AG04450 (cell line): ENCODE measurements at places on chromosomes 13 and 19.

GRCh38 chr13:27130223-27130978 lies 41.2 kb downstream of the USP12 start:
- no peak for DNase-seq

- DNase-seq, result no peak
Measured at GRCh38 chr13:52851137-52851962, 2.9 kb upstream of the PCDH8 start.

DNA sequence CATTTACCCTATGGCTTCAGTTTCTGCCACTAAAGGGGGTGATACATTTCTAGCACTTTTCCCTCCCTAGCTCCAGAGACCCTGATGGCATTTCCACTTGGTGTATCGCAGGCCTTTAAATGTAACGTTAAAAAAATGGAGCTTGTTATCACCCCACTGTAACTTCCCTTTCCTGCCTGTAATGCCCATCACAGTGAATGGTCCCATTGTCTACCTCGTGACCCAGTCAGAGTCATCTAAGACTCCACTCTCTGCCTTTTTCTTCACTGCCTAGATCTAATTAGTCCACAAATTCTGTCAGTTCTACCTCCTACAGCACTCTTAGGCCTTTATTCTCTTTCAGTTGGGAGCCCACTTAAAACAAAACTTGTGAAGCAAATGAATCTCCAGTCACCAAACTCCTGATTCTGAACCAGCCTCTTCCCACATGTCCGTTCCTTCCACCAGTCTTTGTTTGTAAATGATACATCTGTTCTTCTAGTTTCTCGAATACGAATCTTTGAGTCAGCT lies 64.8 kb downstream of the NHLRC3 start:
- no peak for DNase-seq

GRCh38 chr13:36919171-36919832 lies 736 bp downstream of the SMAD9 start:
- no peak for DNase-seq

DNA sequence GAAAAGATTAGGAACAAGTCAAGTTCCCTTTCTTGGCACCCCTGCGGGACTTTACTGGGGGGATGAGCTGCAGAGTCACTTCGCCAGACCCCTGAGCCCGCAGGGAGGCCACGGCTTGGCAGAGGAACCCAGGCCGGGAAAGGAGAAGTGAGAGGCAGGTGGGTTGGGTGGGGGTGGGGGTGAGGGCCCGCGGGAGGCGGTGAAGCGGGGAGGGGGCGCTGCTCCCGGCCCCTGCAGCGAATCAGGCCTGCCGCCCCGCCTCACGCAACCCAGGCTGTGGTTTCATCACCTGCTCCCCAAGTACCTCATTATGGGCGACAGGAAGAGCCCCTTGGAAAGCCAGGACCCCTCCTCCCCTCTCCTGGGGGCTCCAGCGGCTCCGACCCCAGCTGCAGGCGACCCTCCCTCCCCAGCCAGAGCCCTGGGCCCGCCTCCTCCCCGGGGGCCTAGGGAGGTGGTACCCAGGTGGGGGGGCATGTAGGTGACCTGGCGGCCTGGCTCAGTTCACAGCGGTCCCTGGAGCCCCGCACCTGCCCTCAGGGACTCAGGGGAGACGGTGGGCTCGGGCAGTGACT lies 9.5 kb downstream of the MEF2B start:
- DNase-seq, result no peak

DNA sequence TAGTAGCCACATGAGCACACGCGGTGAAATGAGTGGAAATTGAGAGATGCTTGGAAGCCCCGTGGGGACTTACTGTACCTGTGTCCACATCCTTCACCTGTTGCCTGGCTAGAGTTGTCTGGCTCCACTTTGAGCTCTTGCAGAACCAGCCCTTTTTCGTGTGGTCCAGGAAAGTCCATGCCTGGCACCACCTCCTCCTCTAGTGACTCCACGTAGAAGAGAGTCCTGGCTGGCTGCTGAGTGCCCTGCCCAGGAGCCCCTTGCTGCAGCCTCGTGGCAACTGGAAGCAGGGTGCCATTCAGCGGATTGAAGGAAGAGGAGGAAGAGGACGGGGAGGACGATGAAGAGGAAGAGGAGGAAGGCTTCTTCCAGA lies 515 bp upstream of the ATXN8OS start:
- DNase-seq, result no peak

GRCh38 chr19:2060884-2061494 lies 9.9 kb upstream of the MKNK2 start:
- DNase-seq, result no peak

GRCh38 chr19:46863818-46864629 lies 3.2 kb downstream of the ARHGAP35 start:
- DNase-seq, result no peak

DNA sequence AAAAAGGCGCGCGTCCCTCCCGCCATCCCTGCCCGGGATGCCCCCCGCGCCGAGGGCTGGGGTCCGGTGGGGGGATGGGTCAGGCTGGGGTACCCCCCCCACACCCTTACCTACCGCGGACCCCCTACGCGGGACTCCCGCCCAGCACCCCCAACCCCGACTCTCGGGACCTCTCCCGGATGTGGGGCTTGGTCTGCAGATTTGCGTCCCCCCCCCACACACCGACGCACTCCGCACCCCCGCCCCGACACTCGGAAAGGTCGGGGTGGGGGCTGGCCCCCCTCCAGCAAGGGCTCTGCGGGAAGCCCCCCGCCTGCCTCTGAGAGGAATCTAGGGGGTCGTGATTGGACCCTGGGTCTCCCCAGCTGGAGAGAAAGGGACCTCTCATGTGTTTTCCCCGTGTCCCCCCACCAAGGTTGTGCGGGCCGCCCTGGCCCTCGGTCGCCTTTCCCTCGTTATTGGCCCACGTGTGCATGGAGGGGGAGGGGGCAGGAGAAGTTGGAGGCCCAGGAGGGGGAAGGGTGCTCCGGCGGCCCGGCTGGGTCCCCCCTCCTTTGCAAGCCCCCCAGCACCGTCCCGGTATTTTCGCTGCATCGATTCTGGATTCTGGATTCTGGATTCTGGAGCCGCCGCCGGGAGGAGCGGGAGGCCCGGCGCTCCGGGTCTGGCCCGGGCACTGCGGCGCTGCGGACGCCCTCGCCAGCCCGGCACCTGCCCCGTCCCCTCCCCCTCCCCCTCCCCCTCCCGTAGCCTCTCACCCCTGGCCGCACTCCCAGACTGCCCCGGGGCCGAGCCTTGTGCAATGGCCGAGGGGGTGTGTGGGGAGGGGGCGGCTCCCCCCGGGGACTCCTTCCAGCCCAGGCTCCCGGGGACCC lies 607 bp downstream of the NFIC start:
- no peak for DNase-seq
